Uterus (tissue), 4 donors: ENCODE measurements at places on chromosomes 5 and 9. TPM values are rescaled to one million over a fixed set of nuclear protein-coding genes. Genes with fewer than 3 reads are reported as not detected.

The AQP7 gene
- total RNA-seq = 2.1 TPM

The ADGRD2 gene
- total RNA-seq = not detected

- DNase-seq = no peak
Observed at GRCh38 chr5:43215073-43215631, 23.1 kb downstream of the NIM1K start.

DNA sequence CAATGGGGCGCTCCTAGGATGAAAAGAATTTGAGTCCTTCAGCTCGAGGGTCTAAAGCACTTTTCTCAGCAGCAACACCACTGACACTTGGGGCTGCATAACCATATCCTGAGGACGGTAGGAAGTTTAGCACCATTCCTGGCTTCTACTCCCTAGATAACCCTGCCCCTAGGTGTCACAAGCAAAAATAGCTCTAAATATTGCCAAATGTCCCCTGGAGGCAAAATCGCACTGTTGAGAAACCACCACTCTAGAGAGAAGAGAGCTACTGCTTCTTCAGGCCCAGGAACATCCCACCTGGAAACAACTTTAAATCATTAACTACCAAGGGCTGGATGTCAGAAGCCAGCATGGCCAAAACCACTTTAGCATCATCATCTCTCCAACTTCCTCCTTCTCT, 29.8 kb downstream of the MYO10 start:
- DNase-seq = no peak

DNA sequence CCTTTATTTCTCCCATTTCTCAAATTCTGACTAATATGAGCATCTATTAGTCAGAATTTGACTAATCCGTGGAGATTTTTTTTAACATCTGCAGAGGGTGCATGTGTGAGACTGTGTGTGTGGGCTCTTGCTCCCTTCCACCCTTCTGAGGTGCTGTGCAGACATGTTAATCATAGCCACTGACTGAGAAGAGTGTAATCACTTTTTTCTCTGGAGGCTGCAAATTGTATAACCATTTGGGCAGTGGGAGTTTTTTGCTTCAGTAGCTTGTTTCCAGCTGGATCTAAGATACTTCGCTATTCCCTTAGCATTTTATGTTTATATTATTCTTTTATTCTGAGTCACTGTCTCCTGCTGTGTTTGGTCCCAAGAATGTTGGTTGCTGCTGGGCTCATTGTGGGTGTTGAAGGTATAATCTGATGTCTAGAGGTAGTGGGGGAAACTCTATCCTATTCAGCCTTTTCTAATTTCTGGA, 66.2 kb downstream of the ARHGEF28 start:
- DNase-seq = no peak

DNA sequence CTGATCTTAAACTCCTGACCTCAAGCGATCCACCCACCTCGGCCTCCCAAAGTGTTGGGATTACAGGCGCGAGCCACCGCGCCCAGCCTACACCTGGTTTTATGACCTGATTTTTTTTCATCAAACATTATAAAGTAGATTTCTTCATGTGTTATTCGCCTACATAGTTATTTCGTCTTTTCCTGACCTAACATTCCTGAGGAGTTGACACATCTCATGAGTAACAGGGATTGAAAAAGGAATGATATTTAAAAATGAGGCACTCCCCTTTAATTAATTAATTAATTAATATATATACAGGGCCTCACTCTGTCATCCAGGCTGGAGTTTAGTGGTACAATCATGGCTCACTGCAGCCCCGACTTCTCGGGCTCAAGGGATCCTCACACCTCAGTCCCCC, 20.2 kb upstream of the MTMR12 start:
- no peak for DNase-seq

DNA sequence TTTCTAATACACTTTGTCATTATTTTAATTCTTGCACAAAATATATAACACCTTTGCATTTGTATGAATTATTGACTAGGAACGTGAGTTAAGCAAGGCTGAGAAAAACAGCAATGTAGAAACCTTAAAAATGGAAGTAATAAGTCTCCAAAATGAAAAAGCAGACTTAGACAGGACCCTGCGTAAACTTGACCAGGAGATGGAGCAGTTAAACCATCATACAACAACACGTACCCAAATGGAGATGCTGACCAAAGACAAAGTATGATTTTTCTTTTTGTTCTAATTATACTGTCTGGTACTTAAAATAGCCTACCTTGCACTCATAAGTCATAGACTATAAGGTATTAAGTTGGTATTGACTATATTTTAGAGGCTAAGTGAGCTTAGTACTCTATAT, 34.4 kb downstream of the RAD50 start:
- no peak for DNase-seq

GRCh38 chr9:107172979-107173347, 110.1 kb upstream of the RAD23B start:
- DNase-seq = no peak

GRCh38 chr9:81424431-81424830, 264.9 kb downstream of the TLE1 start:
- DNase-seq = no peak

- no peak for DNase-seq
Observed at GRCh38 chr5:128572930-128573319, 34.9 kb upstream of the FBN2 start.
